AG20443 (cell line): ENCODE measurements at places on chromosomes 16 and 17.

GRCh38 chr17:21396237-21396636, 20.1 kb downstream of the KCNJ12 start:
- no peak for DNase-seq

- DNase-seq = no peak
Observed at GRCh38 chr16:68126395-68126794, 41.2 kb downstream of the NFATC3 start.

- DNase-seq = no peak
Observed at GRCh38 chr16:48277158-48277557, 29.8 kb upstream of the ABCC11 start.

DNA sequence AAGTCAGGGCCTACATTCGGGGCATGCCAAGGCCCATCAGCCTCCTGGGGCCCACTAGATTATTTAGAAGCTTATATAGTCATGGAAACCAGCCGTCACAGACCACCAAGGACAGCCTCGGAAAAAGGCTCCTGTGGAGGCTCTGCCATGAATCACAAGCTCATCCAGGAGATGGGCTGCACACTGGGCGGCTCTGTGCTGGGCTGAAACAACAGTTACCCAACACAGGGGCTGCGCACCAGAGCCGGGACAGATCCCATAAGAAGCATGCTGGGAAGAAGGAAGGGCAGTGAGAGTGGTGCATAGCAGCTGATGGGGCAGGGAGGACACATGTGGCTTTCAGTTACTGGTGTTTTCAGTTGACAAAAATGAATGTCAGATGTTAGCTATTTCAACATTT, 67.7 kb upstream of the GSG1L start:
- DNase-seq = peak; percentile 63

GRCh38 chr16:9818702-9819101, 363.5 kb downstream of the GRIN2A start:
- DNase-seq = no peak

DNA sequence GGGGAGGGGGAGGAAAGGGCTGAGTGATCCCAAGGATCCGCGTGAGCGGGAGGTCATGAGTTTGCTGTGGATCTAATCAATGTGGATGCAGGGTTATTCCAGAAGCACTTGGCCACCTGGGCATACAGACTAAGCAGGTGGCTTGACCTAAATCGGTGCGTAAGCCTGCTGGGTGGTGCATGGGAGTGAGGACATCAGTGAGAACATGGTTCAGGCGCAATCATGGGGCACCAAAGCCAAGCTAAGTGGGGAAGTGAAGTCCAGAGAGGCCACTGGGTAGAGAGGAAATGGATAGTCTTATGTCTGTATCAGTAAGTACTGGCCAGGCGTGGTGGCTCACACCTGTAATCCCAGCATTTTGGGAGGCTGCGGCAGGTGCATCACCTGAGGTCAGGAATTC, 18.9 kb upstream of the MFSD6L start:
- DNase-seq = no peak

DNA sequence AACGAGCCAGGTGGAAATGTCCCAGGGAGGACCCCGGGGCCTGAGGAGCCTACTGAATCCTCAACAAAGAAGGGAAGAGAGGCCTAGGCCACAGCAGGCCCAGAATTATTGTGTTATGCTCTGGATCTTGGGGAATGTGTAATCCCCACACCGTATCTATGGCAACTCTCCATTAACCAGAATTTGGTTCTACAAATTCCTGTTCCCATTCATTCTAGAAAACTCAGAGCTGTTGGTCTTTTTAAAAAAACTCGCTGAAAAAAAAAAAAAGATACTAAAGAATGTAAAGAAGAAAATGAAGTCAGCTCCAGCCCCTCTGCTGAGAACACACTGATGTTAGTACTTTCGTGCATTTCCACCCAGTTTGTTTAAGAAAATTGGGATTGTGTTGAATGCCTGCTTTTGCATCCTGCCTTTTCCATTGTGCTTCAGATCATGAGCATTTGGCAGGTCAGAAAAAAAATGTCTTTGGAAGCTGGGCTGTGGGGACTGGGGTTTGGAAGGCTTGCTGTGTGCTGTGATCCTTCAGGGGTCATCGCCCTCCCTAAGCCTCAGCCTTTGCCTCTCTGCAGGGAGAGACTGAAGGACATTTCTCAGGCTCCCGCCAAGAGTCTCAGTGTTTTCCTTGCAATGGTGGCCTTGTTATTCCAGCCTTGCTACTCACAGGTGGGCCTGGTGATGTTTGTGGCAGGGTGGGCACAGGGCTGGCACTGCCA, 69.5 kb downstream of the SREBF1 start:
- DNase-seq = peak; percentile 39

- no peak for DNase-seq
Observed at GRCh38 chr16:74201576-74201975, 95.0 kb upstream of the PSMD7 start.
